ENCODE measurements at places on chromosomes 5 and 9. TPM values are rescaled to one million over a fixed set of nuclear protein-coding genes. Genes with fewer than 3 reads are reported as not detected.
A peak's percentile ranks its signal among the peaks of the same experiment; 100 is the strongest.

GRCh38 chr5:41410737-41411136 lies 99.7 kb downstream of the PLCXD3 start:
- DNase-seq = peak; percentile 42
- no peaks in the 10 kb centered on the region for H3K36me3 ChIP-seq
- H3K4me1 ChIP-seq = no peaks in the 10 kb centered on the region
- H3K27ac ChIP-seq = no peak overlapping the region
- no peaks in the 10 kb centered on the region for H3K27me3 ChIP-seq

GRCh38 chr5:151578326-151579025 lies 12.7 kb downstream of the FAT2 start:
- no peak overlapping the region for H3K27ac ChIP-seq
- no peaks in the 10 kb centered on the region for H3K27me3 ChIP-seq
- H3K4me1 ChIP-seq = no peaks in the 10 kb centered on the region
- DNase-seq = no peak
- H3K4me3 ChIP-seq = no peak overlapping the region
- H3K36me3 ChIP-seq = no peaks in the 10 kb centered on the region

SOX30 gene
- 0.13 TPM for total RNA-seq

- H3K36me3 ChIP-seq = no peaks in the 10 kb centered on the region
- H3K27ac ChIP-seq = no peak overlapping the region
- H3K27me3 ChIP-seq = no peaks in the 10 kb centered on the region
- H3K4me3 ChIP-seq = no peak overlapping the region
Measured at GRCh38 chr9:109966643-109967368, 186.8 kb downstream of the PALM2AKAP2 start.

GRCh38 chr9:107447834-107448233 lies 41.7 kb downstream of the KLF4 start:
- DNase-seq = no peak
- H3K27me3 ChIP-seq = no peaks in the 10 kb centered on the region
- H3K4me3 ChIP-seq = no peak overlapping the region
- no peaks in the 10 kb centered on the region for H3K36me3 ChIP-seq

DNA sequence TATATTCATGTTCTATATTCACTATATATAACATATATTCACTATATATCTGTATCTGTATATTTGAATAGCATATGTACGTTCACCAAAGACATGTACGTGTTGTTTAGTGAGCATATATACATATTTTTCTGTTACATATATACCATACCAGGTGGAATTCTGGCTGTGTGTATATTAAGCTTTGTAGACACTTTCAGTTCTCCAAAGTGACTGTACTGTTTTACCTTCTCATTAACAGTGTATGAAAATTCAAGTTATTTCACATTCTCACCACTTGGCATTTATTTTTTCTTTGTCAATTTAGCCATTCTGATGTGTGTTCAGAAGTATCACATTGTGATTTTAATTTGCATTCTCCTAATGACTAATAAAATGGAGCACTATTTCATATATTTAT lies 52.2 kb downstream of the DROSHA start:
- no peaks in the 10 kb centered on the region for H3K4me1 ChIP-seq
- no peak overlapping the region for H3K4me3 ChIP-seq
- H3K27me3 ChIP-seq = no peaks in the 10 kb centered on the region
- H3K27ac ChIP-seq = no peak overlapping the region
- H3K36me3 ChIP-seq = peaks cover 25% of the 10 kb centered on the region

CDC20B gene
- 0.18 TPM for total RNA-seq

- no peak for DNase-seq
- H3K4me3 ChIP-seq = no peak overlapping the region
- no peaks in the 10 kb centered on the region for H3K27me3 ChIP-seq
- no peak overlapping the region for H3K27ac ChIP-seq
Measured at GRCh38 chr9:133098871-133099270, 22.2 kb downstream of the RALGDS start.

GRCh38 chr5:169988206-169988605 lies 7.9 kb upstream of the INSYN2B start:
- H3K4me1 ChIP-seq = no peaks in the 10 kb centered on the region
- H3K27me3 ChIP-seq = no peaks in the 10 kb centered on the region
- no peak overlapping the region for H3K4me3 ChIP-seq
- DNase-seq = no peak

- H3K27ac ChIP-seq = no peak overlapping the region
- no peak for DNase-seq
- H3K36me3 ChIP-seq = no peaks in the 10 kb centered on the region
Measured at GRCh38 chr5:6543346-6543730, 89.5 kb downstream of the NSUN2 start.

- no peaks in the 10 kb centered on the region for H3K36me3 ChIP-seq
- DNase-seq = peak; percentile 51
- H3K27ac ChIP-seq = no peak overlapping the region
- H3K4me1 ChIP-seq = no peaks in the 10 kb centered on the region
Measured at GRCh38 chr5:10481241-10481935, 39.7 kb downstream of the ROPN1L start.

DNA sequence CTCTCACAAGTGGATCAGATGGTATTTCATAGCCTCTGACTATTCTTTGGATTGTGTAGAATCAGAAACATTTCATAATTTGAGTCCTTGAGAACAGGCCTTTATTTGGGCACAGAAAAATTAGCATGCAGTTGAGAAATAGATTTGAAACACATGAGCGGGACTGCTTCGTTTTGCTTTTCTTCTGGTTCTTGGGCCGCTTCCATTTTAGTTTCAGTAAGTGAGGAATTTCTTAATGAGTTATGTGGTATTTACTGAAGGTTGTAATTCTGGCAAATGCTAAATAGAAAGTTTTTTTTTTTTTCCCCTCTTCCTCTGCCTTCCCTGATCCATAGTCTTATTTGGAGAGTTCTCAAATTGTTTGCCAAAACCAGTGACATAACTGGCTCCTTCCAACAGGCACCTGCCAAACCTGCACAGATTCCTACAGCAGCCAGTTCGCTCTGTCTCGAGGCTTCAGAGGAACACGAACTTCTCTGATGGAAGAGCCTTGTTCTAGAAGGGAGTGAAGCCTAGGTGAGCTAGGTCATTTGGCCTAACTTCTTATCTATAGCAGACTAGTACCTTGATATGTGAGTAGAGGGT lies 71.2 kb upstream of the SLC28A3 start:
- no peaks in the 10 kb centered on the region for H3K27me3 ChIP-seq
- DNase-seq = no peak
- H3K4me3 ChIP-seq = no peak overlapping the region
- no peaks in the 10 kb centered on the region for H3K4me1 ChIP-seq

- no peak overlapping the region for H3K27ac ChIP-seq
- no peaks in the 10 kb centered on the region for H3K27me3 ChIP-seq
- DNase-seq = no peak
- H3K4me3 ChIP-seq = no peak overlapping the region
Measured at GRCh38 chr9:32855752-32856151, 72.4 kb downstream of the TMEM215 start.

DNA sequence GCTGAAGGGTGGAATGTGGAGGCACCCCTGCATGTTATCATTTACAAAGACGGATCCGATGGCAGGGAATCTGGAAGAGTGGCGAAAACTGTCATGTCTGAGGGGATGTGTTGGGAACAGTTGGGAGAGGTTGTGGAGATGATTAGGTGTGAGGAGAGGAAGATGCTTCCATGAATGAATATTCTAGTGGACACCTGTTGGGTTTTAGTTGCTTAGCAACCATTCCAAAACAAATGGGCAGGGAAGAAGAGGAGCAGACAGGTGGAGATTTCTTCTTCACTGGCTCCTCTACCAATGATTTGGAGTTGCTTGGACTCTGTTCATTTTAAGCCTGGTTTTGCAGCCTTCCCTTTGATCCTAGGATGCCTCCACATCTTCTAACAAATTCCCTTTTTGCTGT lies 465.3 kb upstream of the CLINT1 start:
- H3K36me3 ChIP-seq = peaks cover 4% of the 10 kb centered on the region
- H3K4me1 ChIP-seq = no peaks in the 10 kb centered on the region
- H3K4me3 ChIP-seq = no peak overlapping the region

DNA sequence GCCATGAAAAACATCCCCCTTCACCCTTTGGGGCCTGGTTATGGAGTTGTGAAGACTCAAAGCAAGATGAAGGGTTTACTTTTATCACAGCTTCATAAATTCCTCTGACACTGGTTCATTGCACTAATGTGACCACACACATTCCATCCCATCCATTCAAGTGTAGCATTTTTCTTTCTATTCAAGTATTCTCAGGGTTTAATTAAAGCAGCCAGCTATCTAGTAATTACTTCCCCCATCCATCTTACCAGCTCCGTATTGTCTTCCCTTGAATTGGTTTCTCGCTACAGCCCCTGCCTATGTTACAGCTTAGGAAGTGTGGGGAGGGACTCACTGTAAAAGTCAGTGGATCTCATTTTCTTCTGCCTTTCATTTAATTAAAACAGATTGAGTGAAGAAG lies 387.0 kb upstream of the RFX3 start:
- H3K4me1 ChIP-seq = no peaks in the 10 kb centered on the region
- no peak overlapping the region for H3K27ac ChIP-seq
- H3K27me3 ChIP-seq = no peaks in the 10 kb centered on the region
- no peak for DNase-seq

- peaks cover 26% of the 10 kb centered on the region for H3K36me3 ChIP-seq
- DNase-seq = no peak
- no peaks in the 10 kb centered on the region for H3K27me3 ChIP-seq
- H3K27ac ChIP-seq = no peak overlapping the region
- no peak overlapping the region for H3K4me3 ChIP-seq
- peaks cover 5% of the 10 kb centered on the region for H3K4me1 ChIP-seq
Measured at GRCh38 chr9:133819923-133820322, 81.8 kb upstream of the SARDH start.

- no peak overlapping the region for H3K27ac ChIP-seq
- H3K36me3 ChIP-seq = no peaks in the 10 kb centered on the region
- DNase-seq = no peak
- no peaks in the 10 kb centered on the region for H3K4me1 ChIP-seq
- H3K4me3 ChIP-seq = no peak overlapping the region
- no peaks in the 10 kb centered on the region for H3K27me3 ChIP-seq
Measured at GRCh38 chr9:127721391-127721821, 5.5 kb downstream of the TTC16 start.

GPRIN1 gene
- 10.8 TPM for total RNA-seq

GRCh38 chr9:124598048-124598447 lies 90.8 kb upstream of the NR5A1 start:
- H3K4me3 ChIP-seq = no peak overlapping the region
- H3K36me3 ChIP-seq = peaks cover 7% of the 10 kb centered on the region
- no peak for DNase-seq
- no peak overlapping the region for H3K27ac ChIP-seq

DNA sequence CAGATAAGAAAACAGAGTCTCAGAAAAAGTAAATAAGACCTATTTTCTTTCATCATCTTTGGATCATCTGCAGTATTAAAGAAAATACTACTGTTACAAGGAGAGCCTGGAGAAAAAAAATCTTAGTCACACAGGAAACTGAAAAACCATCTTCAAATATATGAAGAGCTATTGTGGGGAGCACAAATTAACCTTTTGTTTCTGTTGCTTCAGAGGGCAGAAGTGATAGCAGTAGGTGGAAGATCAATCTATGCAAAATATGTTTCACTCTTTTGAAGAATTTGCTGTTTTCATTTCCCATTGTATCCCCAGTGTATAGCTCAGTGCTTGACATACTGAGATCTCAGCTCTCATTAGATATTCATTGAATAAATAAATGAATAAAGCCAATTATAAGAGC lies 13.1 kb upstream of the CEMIP2 start:
- H3K27ac ChIP-seq = no peak overlapping the region
- H3K4me3 ChIP-seq = no peak overlapping the region
- H3K27me3 ChIP-seq = no peaks in the 10 kb centered on the region
- DNase-seq = no peak
- H3K4me1 ChIP-seq = no peaks in the 10 kb centered on the region
- H3K36me3 ChIP-seq = no peaks in the 10 kb centered on the region

DNA sequence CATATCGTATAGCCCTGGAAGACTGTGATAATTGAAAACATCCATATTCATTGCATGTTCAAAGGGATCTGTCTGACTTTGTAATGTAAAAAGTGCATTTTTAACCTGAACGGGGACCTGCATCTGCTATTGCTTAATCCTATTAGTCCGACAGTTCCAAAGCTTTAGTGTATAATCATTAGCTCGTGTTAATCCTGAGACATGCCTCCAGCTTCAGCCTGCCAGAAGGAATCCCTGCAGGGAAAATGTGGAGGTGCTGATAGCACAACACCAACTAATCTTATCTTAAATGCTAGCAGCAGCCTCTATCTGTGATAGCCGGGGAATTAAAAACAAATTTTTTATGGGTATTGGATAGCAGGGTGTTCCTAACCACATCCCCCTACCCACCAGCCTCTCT lies 495.2 kb downstream of the TLE4 start:
- no peak overlapping the region for H3K27ac ChIP-seq
- no peaks in the 10 kb centered on the region for H3K27me3 ChIP-seq
- H3K36me3 ChIP-seq = no peaks in the 10 kb centered on the region

PCDHGA9 gene
- total RNA-seq = 1.3 TPM

Data from H9 (cell line).